ENCODE measurements at places on chromosomes 16 and 17.

DNA sequence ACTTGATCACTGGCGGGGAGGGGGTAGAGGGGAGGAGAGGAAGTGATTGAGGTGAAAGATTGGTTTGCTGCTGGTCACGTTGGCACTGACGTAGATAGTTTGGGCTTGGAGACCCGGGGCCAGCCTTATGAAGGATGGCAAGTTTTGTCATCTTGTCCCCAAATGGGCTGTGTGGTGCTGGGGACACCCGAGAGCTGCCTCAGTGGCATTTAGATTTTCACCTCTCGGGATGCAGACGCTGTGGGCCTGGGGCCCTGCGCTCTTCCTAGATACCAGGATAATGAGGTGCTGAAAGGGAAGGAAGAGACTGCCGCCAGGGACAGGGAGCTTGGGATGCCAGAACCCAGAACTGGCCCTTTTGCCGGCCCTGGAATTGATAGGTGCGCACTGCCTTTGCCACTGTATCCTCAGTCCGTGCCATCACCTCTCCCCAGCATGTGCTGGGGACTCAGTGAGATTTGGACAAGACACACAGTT is 1.4 kb upstream of the SOCS3 start:
- no peak for DNase-seq

- no peak for DNase-seq
Observed at GRCh38 chr17:78957128-78957527, 22.6 kb downstream of the LGALS3BP start.

GRCh38 chr17:79778504-79779083 is 646 bp downstream of the CBX2 start:
- no peak for DNase-seq

GRCh38 chr17:36934692-36935630 is 2.3 kb upstream of the LHX1 start:
- no peak for DNase-seq

DNA sequence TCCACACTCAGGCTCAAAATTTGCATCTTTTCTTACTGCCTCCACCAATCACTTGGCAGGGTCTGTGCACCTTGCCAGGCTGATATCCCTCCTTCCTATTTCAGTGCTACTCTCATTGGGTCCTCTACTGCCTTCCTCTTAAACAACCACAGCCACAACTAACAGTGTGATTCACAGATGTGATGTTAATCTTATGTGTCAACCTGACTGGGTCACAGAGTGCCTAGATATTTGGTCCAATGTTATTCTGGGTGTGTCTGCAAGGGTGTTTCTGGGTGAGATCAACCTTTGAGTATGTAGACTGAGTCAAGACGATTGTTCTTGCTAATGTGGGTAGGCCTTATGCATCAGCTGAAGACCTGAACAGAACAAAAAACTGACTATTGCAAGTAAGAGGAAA is 51.3 kb upstream of the IRX6 start:
- no peak for DNase-seq

- peak; percentile 42 for DNase-seq
Observed at GRCh38 chr16:46947900-46948547, 25.4 kb downstream of the DNAJA2 start.

DNA sequence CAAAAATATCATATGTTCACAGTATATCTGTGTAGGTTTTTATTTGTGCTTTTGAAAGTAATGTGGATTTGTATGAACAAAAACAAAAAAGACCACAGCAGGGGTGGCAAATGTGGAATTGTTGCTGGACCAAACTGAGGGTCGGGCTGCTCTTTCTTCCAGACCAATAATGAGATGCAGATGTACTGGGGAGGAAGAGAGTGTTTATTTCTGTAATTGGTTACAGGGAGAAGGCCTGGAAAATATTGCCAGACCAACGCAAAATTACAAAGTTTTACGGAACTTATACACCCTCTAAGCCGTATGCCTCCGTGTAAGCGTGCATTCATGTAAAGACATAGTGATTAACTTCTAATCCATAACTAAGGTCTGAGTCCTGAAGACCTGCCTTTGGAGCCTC is 353.9 kb upstream of the C16orf82 start:
- no peak for DNase-seq

GRCh38 chr17:6072611-6073010 is 2.4 kb downstream of the WSCD1 start:
- DNase-seq, result no peak

DNA sequence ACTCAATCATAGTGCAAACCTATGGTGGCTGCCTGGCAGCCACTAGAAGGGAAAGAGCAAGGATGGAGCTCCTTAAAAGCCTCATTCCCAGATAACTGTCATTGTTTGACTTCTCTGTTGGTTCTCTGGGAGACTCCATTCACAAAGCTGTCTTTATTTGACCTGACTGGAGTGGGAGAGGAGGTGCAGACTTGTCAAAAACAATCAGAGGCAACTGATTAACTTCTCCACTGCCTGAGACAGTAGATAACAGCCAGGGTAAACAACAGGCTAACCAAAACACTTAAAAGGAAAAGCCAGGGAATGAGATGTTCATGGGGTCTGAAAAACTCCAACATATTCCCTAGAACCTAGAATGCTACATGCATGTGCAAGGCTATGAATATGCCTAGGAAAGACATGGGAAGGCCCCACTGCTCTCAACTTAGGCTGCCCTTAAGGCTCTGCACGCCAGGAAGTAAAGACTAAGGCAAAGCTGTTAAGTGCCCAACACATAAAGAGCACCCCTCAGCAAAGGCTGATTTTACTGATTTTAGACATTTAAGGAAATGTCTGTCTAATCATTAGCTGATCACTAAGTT is 82.0 kb downstream of the TTC19 start:
- DNase-seq, result no peak

GRCh38 chr17:45973099-45973780 is 25.8 kb upstream of the STH start:
- no peak for DNase-seq

DNA sequence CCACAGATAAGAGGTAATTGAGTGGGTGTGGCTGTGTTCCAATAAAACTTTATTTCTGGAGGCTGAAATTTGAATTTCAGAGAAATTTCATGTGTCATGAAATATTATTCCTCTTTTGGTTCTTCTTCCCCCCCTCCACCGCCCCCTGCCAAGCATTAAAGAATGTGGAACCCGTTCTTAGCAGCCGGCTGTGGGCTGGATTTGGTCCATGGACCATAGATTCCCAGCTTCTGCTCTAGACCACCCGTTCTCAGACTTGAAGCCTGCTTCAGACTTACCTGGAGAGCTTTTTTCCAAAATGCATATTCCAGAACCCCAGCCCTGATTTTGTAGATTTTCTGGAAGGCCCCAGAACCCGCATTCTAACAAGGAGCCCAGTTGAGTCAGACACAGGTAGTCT is 15.1 kb upstream of the LASP1NB start:
- no peak for DNase-seq

DNA sequence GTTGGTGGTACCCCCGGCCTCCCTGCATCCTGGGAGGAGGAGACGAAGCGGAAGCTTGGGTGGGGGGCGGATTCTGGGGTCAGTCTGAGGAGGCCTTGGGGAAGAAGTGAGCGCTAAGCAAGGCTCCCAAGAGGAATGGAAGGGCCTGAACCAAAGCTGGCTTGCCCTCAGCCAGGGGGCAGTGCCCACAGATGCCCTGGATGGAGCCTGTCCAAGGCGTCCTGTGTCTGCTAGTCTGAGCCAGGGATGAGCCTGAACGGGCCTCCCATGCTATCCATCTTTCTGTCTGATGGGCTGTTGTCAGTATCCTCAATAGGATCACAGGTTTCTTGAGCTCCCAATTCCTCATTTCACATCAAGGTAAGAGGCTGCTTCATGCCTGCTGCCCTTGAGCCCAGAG is 122.3 kb upstream of the LHX1 start:
- DNase-seq, result no peak

DNA sequence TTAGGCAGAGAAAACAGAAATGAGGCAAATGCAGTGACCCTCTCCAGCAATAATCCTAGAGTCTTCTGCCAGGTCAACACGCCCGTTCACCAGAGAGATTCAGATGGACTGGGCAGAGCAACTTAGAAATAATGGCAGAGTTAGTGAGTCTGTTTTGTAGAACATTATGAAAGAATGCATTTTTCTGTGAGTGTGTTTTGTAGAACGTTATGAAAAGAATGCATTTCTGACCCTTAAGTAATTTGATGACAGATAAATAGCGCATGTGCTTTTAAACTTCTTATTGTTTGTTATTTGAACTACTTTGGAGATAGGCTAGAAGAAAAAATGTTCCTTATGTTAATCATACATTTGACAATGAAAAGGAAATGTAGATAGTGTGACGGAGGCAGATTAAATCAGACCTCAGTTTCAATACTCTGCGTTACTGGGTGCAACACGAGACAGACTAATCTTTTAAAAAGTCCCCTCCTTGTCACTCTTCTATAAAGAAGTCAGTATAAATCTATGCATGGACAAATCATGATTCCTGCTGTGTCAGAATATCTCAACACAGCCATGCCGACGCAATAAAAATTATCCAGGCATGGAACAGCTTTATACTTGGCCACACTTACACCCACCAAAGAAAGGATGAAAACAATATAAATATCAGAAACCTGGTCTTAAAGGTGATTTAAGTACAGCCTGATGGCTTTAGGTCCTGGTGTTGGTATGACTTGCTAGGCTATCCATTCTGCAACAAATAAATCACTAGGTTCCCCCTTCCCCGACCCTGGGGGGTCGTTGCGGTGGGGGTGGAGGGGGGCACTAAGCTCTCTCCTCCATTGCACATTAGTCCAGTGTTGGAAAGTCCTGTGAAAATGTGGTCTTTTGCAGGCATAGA is 47.8 kb downstream of the MARCHF10 start:
- no peak for DNase-seq

GRCh38 chr17:28320215-28321061 is 1.4 kb downstream of the TMEM97 start:
- no peak for DNase-seq

GRCh38 chr16:89958068-89958467 is 9.5 kb downstream of the DEF8 start:
- DNase-seq, result peak; percentile 10

GRCh38 chr17:5553479-5553878 is 30.8 kb downstream of the NLRP1 start:
- DNase-seq, result no peak

- DNase-seq, result peak; percentile 40
Observed at GRCh38 chr16:180681-181564, 664 bp downstream of the HBQ1 start.

GRCh38 chr17:82489851-82490511 is 29.6 kb upstream of the FOXK2 start:
- no peak for DNase-seq

DNA sequence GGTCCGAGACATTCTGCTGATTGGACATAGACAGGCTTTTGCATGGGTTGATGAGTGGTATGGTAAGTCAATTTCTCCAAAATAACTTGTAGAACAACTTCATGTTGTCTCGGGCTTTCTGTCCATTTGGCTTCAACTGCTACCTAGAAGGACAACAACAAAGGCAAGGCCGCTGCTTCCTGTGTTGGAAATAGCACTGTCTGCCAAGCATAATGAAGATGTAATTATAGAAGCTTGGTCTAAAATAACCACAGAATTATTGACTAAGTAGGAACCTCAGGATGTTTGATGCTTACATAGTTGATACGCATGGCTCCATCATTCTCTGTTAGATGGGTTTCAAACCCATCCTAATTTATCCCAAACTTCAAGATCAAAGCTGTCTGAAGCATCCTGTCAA is 42.3 kb upstream of the NOL11 start:
- no peak for DNase-seq

- peak; percentile 78 for DNase-seq
Observed at GRCh38 chr17:50051082-50051576, 4.8 kb upstream of the ITGA3 start.

GRCh38 chr17:42577140-42577531 is 393 bp downstream of the PSMC3IP start:
- DNase-seq, result no peak

- DNase-seq, result peak; percentile 91
Observed at GRCh38 chr16:46859719-46860152, 24.4 kb upstream of the GPT2 start.

DNA sequence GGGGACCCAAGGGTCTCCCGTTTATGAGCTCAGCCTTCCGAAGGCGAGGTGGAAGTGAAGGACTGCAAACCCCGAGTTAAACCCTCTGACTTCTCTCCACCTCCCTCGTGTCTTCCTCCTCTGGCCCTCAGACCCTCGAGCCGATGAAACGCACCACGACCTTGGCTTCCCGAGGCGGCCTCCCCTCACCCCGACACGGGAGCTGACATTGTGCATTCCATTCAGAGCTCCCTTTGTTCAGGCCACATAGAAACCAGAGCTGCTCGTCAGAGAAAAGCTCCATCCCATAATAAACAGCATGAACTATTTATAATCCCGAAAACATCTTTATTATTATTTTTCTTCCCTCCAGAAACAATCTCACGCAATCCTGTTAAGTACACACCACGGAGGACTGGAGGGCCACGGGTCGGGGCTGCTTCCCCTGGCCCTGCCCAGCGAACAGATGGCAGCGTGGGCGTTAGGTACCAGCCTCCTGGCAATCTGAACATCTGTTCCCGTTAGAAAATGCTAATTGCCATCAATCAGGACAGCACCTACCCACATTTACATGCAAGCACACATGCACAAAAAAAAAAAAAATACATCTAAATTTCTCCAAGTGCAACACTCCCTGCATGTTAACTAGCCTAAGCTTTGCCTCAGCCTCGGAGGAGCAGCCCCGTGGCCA is 145.7 kb downstream of the RBFOX3 start:
- no peak for DNase-seq

DNA sequence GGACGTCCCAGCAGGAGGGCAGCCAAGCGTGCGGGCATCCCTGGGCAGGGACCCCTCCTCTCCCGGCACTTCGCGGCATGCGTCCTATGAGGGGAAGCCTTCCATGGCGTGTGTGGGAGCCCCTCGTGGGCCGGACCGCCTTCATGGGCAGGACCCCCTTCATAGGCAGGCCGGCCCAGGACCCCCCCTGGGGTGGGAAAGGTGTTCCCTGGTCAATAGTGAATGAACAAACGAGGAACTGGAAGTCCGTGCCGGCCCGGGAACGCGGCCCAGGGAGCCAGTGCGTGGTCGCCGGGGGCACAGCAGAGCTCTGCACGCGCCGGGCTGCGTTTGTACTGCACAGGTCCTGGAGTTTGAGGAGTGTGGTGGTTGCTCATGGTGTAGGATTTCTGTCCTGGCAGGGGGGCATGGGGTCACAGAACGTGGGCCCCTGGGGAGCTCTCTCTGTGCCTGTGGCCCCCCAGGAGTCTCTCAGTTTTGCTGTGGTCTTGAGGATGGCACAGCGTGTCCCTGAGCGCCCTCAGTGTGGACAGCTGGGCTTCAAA is 13.9 kb downstream of the BAIAP2 start:
- DNase-seq, result no peak

GRCh38 chr17:29972277-29972676 is 30.8 kb downstream of the EFCAB5 start:
- DNase-seq, result no peak

DNA sequence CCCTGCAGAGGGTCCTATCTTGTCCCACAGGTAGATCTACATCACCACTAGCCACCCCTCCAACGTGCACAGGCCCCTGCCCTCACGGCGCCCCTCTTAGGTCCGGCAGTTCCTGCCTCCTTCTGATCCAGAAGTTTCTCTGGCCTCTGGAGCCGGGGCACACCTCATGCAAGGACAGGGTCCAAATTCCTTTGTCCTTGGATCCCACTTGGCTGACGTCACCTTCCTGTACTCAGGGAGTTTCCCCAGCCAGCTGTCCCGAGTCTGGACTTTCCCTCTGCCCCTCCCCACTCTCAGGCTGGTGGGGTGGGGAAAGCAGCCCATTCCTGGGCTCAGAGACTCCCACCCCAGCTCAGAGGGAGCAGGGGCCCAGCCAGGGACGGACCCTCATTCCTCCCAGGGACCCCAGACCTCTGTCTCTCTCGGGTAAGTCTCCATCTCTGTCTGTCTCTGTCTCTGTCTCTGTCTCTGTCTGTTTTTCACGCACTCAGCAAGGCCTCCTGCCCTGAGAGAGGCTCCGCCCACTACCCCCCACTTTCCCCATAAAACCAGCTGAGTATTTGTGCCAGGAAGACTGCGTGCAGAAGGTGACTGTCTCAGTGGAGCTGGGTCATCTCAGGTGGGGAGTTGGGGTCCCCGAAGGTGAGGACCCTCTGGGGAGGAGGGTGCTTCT is at the start of gene IL32:
Gene IL32 (plus strand): TSS at position 572 of the 673 bp plus-strand sequence. CDS start 172 bp downstream, outside the sequence.
- DNase-seq, result peak; percentile 76
